ENCODE measurements at places on chromosomes 1 and 21. TPM values are rescaled to one million over a fixed set of nuclear protein-coding genes. Genes with fewer than 3 reads are reported as not detected.

The PPP1R12B gene
- total RNA-seq: 1,102 TPM

The CD1B gene
- not detected for total RNA-seq

The PUSL1 gene
- total RNA-seq: 7.4 TPM

The HENMT1 gene
- 3.9 TPM for total RNA-seq

The DRAXIN gene
- 0.21 TPM for total RNA-seq

The C1orf141 gene
- total RNA-seq: not detected

The CFHR3 gene
- 1.2 TPM for total RNA-seq

Measured in aorta (tissue), 5 donors.